ENCODE measurements at places on chromosomes 3 and 15.

DNA sequence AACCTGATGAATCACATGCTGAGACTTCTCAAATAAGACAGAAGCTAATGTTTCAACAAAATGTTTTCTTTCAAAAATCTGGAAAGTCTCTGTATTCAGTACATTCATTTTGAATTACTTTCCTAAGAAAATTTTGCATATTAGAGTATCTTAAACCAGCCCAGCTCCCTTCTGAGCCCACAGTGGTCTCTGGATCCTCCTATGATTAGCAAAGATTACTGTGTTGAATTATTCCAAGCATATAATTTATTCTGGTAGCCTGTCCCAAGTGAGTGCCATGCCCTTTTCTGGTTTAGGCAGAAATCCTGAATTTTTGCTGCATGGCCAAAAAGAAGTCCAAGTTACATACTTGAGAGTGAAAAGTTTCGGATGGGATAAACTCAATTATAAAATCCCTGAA is 279.0 kb downstream of the CTNNB1 start:
- no peak for DNase-seq

DNA sequence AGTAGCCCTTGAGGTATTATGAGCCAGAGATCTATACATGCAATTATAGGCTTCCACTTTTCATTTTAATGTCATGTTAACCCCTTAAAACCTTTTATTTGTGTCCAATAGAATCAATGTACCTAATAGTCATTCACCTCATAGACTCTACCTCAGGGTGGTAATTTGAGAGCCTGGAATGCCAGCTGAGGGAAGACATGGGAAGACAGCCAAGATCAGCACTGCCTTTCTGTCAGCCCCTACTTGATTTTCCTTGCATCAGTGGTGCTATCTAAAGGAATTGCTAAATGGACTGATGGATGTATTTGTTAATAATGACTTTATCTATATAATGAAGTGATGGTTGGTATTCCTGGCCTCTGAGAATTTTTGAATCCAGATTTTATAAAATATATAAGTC is 113.3 kb upstream of the GBE1 start:
- DNase-seq: no peak

DNA sequence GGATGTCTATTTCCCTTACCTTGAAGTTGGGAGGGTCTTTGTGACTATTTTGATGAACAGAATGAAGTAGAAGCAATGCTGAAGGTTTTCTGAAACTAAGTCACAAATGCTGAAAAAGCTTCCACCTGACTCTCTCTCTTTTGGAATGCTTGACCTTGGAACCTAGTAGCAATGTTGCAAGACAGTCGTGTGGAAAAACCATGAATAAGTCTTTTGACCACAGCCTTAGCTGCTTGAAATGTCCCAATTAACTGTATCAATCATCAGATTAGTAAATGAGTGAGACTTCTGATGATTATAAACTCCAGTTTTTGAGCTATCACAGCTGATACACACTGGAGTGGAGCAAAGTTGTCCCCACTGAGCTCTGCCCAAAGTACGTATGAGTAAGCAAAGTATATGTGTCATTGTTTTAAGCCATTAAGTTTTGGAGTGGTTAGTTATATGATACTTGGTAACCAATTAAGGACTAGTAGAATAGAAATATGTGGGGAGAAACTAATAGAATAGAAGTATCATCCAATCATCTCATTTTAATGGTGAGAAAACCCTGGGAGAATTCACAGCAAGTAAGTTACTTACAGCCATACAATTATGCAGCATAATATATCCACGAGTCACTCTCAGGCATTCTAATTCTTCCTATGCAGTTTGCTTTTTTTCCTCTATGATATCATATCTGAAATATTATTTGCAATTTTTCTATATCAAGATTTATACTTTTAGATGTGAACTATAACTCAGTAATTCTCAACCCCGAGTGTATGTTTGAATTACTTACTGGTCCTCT is 1010.6 kb downstream of the ROBO2 start:
- no peak for DNase-seq

GRCh38 chr3:27880969-27881892 is 159.1 kb upstream of the EOMES start:
- DNase-seq: no peak

DNA sequence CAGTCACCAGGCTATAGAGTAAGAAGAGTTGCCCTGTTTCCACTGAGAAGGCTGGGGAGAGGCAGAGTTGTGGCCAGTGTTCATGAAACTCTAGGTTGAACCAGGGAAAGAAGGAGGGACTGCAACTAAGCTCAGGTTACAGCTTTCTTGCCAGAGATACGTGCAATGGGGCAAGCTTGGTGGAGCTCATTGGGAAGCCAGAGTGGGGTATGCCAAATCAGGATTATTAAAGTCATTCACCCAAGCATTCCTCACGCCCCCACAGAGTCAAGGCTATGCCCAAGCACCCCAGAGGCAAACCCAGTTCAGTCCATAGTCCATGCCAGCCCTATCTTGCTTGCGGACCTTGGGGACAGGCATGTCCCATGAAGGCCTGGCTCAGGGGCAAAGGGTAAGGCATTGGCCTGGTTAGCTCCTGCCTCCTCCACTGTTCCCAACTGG is 17.6 kb downstream of the SLC6A20 start:
- no peak for DNase-seq
